ENCODE measurements at places on chromosomes 3 and 15. TPM values are rescaled to one million over a fixed set of nuclear protein-coding genes. Genes with fewer than 3 reads are reported as not detected.

CFAP100 gene
- not detected for total RNA-seq

GNAT1 gene
- total RNA-seq, result 0.59 TPM

CAPN3 gene
- total RNA-seq, result 2.0 TPM

UTS2B gene
- total RNA-seq, result not detected

SELENOK gene
- total RNA-seq, result 36.6 TPM

MRPL46 gene
- 21.2 TPM for total RNA-seq

POLQ gene
- total RNA-seq, result 2.1 TPM

PCOLCE2 gene
- total RNA-seq, result 1.8 TPM

PYGO1 gene
- 1.5 TPM for total RNA-seq

TP63 gene
- total RNA-seq, result 1.0 TPM

NANOGP8 gene
- 0.64 TPM for total RNA-seq

IL17RE gene
- total RNA-seq, result 0.74 TPM

NEK10 gene
- 1.2 TPM for total RNA-seq

THRB gene
- total RNA-seq, result 0.38 TPM

DNA sequence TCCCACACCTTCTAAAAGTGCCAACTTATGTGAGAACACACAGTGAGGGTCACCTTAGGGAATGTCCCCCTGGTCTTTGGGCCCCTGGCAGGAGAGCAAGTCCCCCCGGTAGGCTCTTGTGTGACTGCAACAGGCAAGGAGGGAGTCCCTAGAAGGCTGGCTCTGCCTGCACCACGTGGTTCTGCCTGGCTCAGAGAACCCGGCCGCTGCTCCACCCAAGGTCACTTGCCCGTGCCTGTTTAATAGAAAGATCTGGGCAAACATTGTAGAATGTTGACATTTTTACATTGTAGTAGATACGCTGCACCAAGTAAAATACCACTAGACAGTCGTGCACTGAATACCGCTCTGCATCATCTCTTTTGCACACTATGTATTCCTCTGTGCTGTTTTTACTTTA lies 21.9 kb downstream of the GABRA5 start:
- no peak for DNase-seq

DNA sequence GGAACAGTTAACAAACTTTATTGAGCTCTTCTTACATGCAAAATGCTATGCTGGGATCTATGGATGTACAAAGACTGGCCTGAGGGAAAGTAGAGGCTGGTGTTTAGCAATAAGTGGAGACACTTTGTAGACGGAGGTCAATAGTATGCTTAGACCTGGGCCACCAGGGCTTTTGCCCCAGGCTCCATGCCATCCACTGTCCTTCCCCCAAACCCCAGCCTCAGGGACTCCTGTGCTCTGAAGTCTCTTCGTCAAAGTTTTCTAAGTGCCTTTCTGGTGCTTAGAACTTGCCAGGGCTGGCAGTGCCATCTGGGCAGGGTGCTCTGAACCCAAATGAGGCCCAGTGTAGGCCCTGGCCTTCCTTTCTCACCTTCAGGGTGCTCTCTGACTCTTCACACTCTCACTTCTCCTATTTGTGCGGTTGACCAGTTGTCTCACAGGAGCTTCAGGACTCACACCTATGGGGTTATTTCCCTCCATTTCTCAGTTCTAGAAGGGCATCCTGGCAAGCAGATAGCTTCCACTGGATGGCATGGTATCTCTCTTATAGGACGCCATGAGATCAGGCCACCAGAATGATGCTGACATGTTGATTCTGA lies 21.8 kb upstream of the KCNAB1 start:
- DNase-seq, result no peak

DNA sequence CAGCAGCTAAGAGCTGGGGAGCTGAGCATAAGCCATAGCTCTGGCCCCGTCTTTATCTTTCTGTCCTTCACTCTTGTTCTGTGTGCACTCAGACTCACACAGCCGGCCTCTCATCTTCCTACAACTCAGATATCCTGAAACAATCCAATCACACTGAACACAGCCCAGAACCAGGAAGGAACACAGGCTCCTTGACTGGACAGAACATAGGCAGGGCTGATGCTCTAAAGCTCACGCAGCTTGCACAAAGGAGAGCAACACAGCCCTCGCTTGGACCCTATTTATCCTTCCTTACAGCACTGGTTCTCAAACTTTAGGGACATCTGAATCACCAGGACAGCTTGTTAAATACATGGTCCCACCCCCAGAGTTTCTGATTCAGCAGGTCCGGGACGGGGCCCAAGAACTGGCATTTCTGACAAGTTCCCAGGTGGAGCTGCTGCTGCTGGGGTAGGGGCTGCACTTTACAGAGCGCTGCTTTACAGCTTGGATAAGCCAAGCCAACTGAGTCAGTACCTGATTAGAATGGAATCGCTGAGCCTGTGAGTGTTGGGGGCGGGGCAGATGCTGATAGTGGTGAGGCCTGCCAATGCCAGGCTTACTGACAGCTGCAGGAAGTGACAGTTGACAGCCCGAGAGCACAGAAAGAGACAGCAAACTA lies 65.1 kb downstream of the MRPL46 start:
- no peak for DNase-seq

DNA sequence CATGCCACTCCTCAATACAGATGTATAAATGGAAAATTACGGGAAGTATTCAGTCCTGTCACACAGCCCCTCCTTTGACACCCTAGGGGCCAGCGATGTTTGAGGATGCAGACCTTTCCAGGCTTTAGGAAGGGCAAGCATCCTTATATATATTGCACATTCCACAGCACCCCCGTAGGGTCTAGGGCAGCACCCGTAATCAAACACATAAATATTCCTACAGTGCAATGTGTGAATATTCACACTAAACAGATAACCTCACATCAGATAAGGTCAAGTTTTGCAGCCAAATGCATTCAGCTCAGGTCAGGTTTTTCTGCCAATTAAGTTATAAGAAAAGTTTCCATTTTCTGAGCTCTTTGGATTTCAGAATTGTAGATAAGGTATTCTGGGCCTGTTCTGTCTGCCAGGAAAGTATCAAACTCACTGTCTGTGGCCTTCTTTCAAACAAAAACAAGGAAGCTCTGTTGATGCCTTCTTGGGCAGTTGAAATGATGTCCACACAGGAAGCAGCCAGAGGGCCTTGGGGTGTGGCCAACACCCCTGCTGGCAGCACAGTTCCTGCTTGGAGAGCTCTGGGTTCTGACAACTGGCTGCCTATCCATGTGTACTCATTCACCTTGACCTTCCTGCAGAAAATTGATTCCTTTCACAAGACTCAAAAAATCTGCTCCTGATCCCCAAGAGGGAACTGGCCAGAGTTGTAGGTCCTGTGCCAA lies 427.0 kb downstream of the NTRK3 start:
- DNase-seq, result no peak

GRCh38 chr3:161413855-161414210 lies 42.5 kb upstream of the SPTSSB start:
- no peak for DNase-seq

DNA sequence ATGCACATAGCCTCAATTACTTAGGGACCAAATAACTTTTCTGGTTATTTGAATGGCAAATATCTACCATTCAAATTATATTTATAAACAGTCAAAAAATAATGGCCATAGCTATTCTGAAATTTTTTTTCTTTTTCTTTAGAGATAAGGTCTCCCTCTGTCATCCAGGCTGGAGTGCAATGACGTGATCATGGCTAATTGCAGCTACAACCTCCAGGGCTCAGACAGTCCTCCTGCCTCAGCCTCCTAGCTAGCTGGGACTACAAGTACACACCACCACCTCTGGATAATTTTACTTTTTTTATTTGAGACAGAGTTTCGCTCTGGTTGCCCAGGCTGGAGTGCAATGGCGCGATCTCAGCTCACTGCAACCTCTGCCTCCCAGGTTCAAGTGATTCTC lies 16.6 kb downstream of the PPP1R2 start:
- no peak for DNase-seq

DNA sequence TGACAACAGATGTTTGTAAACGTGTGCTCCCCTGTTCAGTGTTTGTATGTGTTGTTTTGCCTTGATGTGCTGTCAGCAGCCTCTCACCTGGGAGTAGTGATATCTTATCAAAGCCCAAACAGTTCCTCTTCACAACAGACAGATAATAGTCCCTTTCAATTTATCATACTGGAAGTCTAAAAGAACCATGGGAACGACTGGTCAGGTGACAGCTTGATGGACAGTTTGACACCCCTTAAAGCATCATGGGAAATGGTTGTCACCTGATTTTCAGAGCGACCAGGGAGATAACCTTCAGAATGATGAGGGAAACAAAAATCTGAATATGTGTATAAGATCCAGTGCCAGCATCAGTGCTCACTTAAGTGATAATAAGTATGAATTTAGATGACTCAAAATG lies 146.3 kb upstream of the SOX2 start:
- no peak for DNase-seq

- DNase-seq, result no peak
These were observed 90.3 kb downstream of the PLCL2 start for GRCh38 chr3:16975083-16975482.

DNA sequence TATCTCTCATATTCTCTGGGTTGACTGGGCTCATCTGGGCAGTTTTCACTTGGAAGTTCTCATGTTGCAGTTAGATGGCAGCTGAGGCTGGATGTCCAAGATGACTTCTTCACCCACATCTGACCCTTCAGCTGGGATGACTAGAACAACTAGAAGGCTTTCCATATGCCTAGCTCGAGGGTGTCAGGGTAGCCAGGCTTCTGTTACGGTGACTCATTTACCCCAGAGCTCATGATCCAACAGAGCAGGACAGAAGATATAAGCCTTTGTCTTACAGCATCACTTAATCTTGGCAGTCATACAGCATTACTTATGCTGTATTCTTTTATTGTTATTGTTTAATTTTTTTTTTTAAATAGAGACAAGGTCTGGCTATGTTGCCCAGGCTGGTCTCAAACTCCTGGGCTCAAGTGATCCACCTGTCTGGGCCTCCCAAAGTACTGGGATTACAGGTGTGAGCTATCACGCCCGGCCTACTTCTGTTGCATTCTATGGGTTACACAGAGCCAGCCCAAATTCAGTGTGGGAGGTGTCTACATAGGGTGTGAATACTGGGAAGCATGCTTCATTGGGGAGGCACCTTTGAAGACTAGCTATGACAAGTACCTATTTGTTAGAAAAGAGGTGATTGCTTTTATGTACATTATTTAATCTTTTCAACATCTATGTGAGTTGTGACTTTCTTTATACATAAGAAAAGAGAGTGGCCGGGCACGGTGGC lies 10.7 kb downstream of the HMCES start:
- DNase-seq, result no peak

GRCh38 chr15:39692356-39693327 lies 90.0 kb downstream of the FSIP1 start:
- DNase-seq, result no peak

GRCh38 chr3:103057003-103057402 lies 622.2 kb downstream of the ZPLD1 start:
- peak; percentile 21 for DNase-seq

- no peak for DNase-seq
These were observed 64.2 kb downstream of the MYO5A start for GRCh38 chr15:52464478-52464877.

GRCh38 chr3:58135712-58136543 lies 74.8 kb downstream of the DNASE1L3 start:
- DNase-seq, result no peak

DNA sequence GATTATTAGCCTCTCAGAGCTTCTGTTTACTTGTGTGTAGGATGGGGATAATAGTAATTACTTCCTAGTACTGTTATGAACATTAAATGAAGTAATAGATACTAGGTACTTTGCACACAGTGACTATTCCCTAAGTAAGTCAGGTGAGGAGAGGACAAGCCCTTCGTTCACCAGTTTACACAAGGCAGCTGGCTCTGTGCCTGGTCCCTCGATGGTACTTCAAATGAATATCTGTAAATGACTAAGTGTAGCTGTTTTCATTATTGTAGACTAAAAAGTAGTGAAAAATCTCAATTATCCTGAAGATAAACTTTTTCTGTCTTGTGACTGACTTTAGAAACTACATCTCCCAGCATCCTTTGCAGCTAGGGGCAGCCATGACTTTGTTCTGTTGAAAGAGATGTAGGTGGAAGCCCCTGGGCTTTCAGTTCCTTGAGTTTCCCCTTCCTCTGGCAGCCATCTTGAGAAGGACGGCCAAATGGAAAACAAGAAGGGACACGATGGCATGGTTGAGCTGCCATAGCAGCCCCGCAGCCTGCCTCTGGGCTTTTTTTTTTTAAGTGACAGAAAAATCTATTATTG lies 11.7 kb upstream of the WNT7A start:
- DNase-seq, result no peak

GRCh38 chr3:141204343-141204742 lies 27.3 kb upstream of the PXYLP1 start:
- DNase-seq, result no peak

- DNase-seq, result no peak
These were observed 179.3 kb downstream of the FNDC3B start for GRCh38 chr3:172218350-172219323.

DNA sequence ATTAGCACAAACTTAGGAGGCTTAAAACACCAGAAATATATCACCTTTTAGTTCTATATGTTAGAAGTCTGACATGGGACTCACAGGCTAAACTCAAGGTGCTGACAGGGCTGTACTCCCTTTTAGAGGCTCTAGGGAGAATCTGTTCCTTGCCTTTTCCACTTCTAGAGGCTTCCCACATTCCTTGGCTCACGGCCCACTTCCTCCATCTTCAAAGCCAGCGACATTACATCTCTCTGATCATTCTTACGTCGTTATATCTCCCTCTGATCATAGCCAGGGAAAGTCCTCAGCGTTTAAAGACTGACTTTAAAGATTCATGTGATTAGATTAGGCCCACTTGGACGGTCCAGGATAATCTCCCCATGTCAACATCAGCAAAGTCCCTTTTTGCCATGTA lies 166.3 kb downstream of the GREM1 start:
- DNase-seq, result no peak

DNA sequence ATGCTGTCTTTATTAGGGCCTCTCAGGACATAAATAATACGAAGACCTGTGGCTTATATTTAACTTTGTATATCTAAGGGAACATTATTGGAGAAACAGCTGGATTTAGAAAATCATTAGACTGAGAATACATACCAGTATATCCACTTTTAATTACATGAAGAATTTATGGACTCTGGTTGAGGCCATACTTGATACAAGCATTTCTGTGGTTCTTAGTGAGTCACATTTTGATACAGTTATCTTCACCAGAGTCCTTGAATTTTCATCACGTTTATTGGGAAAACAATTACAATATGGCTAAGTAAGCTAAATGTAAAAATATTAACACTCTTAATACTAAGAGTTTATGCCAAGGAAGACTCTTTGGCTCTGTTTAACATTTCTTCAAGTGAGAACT lies 9.9 kb downstream of the KIF23 start:
- DNase-seq, result no peak

DNA sequence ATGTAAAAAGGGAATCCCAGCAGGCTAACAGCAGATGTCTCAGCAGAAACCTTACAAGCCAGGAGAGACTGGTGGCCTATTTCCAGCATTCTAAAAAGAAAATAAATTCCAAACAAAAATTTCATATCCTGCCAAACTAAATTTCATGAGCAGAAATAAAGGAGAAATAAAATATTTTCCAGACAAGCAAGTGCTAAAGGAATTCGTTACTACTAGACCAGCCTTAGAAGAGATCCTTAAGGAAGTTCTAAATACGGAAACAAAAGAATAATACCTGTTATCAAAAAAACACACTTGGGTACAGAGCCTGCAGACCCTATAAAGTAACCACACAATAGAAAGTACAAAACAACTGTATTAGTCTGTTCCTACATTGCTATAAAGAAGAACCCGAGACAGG lies 41.4 kb downstream of the HDGFL3 start:
- DNase-seq, result no peak

All from endothelial cell (in vitro differentiated cells).